ENCODE measurements at places on chromosomes 11 and 22. TPM values are rescaled to one million over a fixed set of nuclear protein-coding genes. Genes with fewer than 3 reads are reported as not detected.

The OR52H1 gene
- not detected for polyA plus RNA-seq

The TREH gene
- 3.8 TPM for polyA plus RNA-seq

The SOX10 gene
- 304 TPM for polyA plus RNA-seq

The TMPRSS4 gene
- polyA plus RNA-seq = 0.26 TPM

The TMEM86A gene
- 6.2 TPM for polyA plus RNA-seq

The RNF121 gene
- polyA plus RNA-seq = 39.4 TPM

The MRGPRE gene
- polyA plus RNA-seq = 1.5 TPM

The TRIM51 gene
- polyA plus RNA-seq = not detected

The OVCH2 gene
- 0.08 TPM for polyA plus RNA-seq

The SCGB1D2 gene
- not detected for polyA plus RNA-seq

The MUC6 gene
- 1.3 TPM for polyA plus RNA-seq

The CDKN1C gene
- 56.2 TPM for polyA plus RNA-seq

The XKR3 gene
- polyA plus RNA-seq = not detected

The MUC5AC gene
- not detected for polyA plus RNA-seq

The MS4A4E gene
- polyA plus RNA-seq = 1.0 TPM

The SDHAF2 gene
- 40.3 TPM for polyA plus RNA-seq

The ELF5 gene
- polyA plus RNA-seq = 0.54 TPM

The CCDC34 gene
- 22.9 TPM for polyA plus RNA-seq

The RASD2 gene
- 12.0 TPM for polyA plus RNA-seq

The KRTAP5-7 gene
- 1.0 TPM for polyA plus RNA-seq

The GDPD4 gene
- 0.44 TPM for polyA plus RNA-seq

The NELL1 gene
- polyA plus RNA-seq = 31.2 TPM

The CARD18 gene
- polyA plus RNA-seq = not detected

The OR52N4 gene
- polyA plus RNA-seq = not detected

The RHOD gene
- 1.3 TPM for polyA plus RNA-seq

The EMID1 gene
- polyA plus RNA-seq = 19.0 TPM

The GSTT2B gene
- polyA plus RNA-seq = 10.2 TPM

The CABP4 gene
- polyA plus RNA-seq = 0.67 TPM

The PRR5L gene
- 29.8 TPM for polyA plus RNA-seq

The APOA4 gene
- not detected for polyA plus RNA-seq

The ANGPTL5 gene
- polyA plus RNA-seq = 0.86 TPM

The OR51B5 gene
- polyA plus RNA-seq = not detected

The RIMBP3B gene
- not detected for polyA plus RNA-seq

The CALCA gene
- polyA plus RNA-seq = 19.3 TPM

The CATSPER1 gene
- polyA plus RNA-seq = 0.10 TPM

The UCP3 gene
- polyA plus RNA-seq = 5.5 TPM

The APOL2 gene
- 27.2 TPM for polyA plus RNA-seq

The ACCSL gene
- not detected for polyA plus RNA-seq

The BCO2 gene
- 8.2 TPM for polyA plus RNA-seq
